ENCODE measurements at places on chromosomes 5 and 9.

- no peak for DNase-seq
Observed at GRCh38 chr9:136330406-136330990, 3.2 kb downstream of the GPSM1 start.

DNA sequence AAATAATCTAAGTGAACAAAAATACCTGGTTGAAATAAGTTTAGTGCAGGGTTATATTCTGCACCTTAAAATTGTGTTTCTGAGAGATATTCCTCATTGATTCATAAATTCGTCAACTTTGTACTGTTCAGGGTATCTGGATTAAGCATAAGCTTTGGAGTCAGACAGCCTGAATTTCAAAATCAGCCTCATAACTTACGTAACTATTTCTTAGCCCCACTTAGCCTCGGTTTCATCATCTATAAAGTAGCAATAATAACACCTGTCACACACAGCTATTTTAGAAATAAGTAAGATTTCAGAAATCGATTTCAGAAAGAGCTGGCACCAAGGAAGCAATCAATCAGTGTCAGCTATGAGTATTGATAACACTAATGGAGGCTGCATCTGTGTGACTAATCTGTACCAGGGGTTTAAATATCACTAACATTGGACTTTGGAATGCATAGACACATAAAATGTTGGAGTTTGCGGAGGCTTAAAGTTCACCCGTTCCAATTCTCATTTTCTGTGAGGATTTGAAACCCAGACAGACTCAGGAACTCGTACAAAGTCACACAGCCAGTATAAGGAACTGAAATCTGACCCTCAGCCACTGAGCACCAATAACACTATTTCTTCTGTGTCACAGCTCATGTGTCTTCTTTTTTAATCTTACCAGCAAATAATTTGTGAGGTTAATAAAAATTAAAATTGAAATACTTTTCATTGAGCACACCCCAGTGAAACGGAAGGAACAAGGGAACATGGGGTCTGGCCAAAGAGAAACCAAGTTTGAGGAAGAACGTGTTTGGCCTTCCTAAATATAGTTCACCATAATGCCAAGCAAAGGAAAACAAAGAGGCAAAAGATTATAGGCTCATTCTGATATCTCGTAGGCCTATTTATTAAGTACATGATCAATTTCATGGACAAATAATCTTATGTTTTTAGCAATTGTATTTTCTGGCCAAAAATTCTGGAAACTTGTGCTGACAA, 194.4 kb upstream of the PTGER4 start:
- DNase-seq, result no peak

GRCh38 chr9:136508729-136509500, 26.1 kb upstream of the SEC16A start:
- DNase-seq, result no peak

GRCh38 chr5:145495741-145496140, 339.4 kb downstream of the PRELID2 start:
- no peak for DNase-seq

DNA sequence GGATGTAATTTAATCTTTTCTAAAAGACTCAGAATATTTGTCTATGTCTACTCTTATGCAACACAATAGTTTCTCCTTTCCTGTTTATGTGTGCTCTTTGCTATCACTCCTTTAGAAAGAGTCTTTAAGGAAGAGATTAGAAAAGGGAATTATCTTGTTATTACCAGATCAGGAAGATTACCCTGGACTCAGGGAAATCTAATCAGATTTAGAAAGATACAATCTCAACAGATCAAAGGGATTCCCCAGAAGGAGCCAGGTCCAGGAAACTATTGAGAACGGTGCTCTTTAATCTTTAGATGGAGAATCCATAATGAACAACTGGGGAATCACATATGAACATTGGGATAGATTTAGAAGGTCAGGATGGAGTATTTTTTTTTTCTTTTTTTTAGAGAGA, 32.4 kb upstream of the ZFR start:
- no peak for DNase-seq

DNA sequence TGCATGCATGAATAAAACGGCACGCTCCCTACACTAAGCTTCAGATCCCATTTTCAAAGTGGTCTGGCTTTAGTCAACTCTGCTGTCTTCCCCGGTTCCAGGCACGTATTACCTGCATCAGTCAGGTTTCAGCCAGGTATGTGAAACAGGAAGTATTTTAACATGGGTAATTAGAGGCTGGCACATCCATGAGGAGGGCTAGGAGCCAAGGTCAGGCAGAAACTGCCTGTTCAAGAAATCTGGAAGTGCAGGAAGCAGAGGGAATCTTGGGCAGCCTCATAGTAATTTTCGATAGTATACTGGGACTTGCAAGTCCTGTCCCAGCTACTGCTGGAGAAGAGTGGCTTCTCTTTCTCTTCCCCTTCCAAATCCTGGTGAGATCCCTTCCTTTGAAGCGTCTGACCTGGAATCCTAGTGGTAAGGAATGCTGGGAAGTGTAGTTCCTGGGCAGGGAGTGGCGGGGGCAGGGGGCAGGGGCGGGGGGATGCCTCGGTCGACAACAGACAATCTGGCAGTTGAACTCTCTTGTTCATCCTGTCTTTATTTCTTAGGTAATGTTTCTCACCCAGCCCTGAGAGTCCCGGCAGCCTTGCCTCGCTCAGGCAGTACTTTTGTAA, 403.1 kb downstream of the TLE4 start:
- DNase-seq, result no peak

DNA sequence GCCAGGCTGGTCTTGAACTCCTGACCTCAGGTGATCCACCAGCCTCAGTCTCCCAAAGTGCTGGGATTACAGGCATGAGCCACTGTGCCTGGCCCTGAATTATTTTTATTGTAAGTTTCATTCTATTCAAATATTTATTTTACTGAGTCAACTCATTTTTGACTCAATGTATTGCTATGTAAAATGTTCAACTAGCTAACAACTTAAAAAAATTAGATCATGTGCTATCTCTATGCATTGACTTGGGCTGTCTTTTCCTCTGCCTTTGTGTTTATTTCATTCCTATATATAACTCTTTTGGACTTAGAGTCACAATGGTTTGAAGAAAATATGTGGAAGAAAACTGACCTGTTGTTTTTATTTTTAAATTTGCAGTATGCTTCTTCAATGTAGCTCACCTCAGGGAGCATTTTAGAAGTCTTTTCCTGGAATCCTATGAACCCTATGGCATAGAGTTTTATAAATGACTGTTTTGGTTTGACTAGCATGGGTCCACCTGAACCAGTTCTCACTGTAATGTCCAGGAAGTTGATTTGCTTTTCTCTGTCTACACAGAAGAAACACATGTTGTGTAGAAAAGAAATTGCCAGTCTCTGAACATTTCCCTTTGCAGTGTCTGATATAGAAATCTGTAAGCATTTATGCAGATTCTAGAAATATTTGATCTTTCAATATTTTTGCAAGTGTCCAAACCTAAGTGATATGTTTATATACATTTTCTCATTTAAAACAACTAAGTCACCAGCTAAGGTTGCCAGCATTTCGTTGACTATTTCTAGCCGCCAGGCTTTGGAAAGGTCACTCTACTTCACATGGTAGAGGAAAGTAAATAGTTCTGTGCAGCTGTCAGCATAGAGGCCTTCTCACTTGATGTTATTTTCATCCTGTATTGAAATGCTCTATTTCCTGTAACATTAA, 138.8 kb downstream of the PCSK1 start:
- no peak for DNase-seq

DNA sequence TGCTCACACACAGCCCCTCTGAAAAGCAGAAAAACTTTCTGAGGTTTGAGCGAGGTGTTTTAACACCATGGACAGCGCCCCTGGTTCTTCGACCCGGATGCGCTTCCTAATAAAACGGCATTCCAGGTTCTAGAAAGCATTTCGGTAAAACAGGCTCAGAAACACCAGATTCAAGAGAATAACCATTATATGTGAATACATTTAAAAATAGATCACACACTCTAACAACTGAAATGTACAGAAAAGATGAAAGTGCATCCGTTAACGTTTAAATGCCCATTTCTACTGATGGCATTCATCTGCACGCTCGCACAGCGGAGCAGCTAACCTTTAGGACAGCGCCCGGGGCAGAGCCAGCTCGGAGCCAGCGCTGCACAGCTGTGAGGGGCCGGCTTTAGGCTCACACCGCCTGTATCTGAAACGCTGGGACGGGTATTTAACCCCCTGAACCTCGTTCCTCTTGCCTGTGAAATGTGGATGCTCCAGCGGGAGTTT, 26.3 kb upstream of the TENT4A start:
- DNase-seq, result no peak

GRCh38 chr5:19534751-19535150, 453.2 kb downstream of the CDH18 start:
- DNase-seq, result no peak

DNA sequence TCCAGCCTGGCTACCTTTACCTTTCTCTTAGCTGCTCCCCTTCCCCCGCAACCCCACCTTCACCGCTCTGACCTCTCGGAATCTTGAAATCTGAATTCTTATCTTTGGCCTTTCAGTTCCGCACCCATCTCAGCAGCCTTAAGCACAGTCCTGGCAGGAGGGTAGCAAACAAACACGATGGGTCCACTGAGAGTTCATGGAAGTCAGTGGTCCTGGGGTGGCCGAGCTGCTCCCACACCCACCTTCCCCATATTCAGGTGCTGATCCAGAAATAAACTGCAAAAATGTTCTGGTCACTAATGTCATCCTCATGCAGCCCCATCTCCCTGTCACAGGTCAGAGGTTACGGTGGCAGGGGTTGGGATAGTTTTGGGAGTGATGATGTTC, 59.6 kb upstream of the TBC1D2 start:
- DNase-seq, result no peak

GRCh38 chr5:74155501-74155900, 485.0 kb downstream of the ENC1 start:
- DNase-seq, result no peak

GRCh38 chr9:86637515-86637914, 283.3 kb upstream of the TUT7 start:
- DNase-seq, result no peak

- DNase-seq, result no peak
Observed at GRCh38 chr9:79955300-79955699, 383.5 kb downstream of the TLE4 start.

DNA sequence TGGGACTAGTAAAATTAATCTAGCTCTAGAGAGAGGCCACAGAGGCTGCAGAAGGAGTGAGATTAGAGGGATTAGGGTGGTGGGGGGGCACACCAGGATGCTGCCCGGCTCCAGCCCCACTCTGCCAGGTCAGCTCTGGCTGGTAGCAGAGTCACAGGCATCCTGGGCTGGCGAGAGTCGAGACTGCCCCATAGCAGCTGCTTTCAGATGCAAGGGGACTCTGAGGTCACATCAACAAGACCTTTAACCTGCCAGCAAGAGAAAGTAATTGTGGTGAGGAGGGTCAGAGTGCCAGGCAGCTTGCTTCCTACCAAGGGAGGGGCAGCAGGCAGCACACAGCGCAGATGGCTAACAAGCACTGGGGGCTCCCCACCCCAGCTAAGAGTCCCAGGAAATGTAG, 7.5 kb downstream of the EPB41L4B start:
- no peak for DNase-seq

- DNase-seq, result no peak
Observed at GRCh38 chr5:26791021-26791420, 247.4 kb downstream of the CDH9 start.

GRCh38 chr5:140311011-140311467, 8.1 kb upstream of the PFDN1 start:
- no peak for DNase-seq

DNA sequence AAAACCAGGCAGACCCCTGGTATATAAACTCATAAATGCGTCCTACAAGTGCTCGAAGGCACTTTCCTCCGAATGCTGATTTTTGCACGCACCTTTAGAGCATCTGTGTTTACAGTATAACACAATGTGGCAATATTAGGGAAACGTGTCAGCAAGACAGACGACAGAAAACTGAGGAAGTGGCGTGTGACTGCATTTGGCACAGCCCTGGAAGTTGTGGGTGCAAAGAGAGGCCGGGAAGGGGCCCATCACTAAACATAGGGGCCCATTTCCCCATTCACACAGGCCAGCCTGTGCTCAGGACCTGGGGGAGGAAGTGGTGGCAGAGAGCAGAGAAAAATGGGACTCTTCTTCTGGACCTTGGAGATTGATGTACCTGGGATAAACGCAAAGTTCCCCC, 48.2 kb downstream of the RASGEF1C start:
- DNase-seq, result no peak

- no peak for DNase-seq
Observed at GRCh38 chr9:84671586-84672521, 2.3 kb downstream of the NTRK2 start.

- no peak for DNase-seq
Observed at GRCh38 chr5:91187032-91187431, 196.1 kb downstream of the ARRDC3 start.

- DNase-seq, result no peak
Observed at GRCh38 chr5:53262348-53262970, 152.9 kb upstream of the MOCS2 start.

DNA sequence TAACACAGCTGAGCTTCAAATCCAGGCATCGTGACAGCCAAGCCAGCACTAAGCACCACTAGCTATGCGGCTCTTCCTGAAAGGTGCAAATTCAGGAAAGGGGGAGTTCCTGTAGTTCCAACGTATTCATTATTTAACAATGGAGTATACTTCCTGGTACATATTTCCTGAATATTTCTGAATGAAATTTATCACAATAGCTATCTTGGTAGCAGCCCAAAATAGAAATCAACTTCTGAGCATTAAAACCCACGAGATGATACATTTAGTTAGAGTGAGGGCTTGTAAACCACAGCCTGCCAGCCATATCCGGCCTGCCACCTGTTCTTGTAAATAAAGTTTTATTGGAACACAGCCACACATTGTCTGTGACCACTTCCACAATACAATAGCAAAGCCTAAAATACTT, 109.7 kb upstream of the RETREG1 start:
- no peak for DNase-seq

DNA sequence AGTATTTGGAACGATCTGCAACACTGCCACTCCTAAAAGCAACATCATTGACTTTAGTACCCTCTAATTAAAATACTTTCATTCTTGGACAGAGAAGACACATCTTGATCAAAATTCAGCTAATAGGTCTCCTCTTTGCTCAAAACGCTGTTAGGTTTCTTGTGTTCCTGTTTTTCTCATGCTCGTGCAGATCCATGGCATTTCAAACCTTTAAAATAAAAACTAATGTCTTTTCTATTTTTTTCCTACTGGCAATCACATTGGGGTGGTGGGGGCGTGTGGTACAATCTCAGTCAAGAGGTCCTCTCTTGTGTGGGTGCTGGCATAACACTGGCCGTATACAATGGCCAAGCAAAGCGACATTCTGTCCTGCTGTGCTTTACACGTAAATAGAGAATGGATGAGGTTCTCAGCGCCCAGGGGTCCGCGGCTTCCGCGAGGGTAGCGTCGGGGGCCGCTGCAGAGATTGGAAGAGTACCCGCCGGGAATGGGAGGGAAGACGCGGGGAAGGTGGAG, 315 bp upstream of the GPR150 start:
- no peak for DNase-seq

All from stimulated activated CD4-positive, alpha-beta T cell treated with anti-CD3 and anti-CD28 coated beads, Interleukin-1b, Interleukin-23, amount 100 ng/mL, for 1 hour (primary cell).